ENCODE measurements at places on chromosomes 12 and 14. TPM values are rescaled to one million over a fixed set of nuclear protein-coding genes. Genes with fewer than 3 reads are reported as not detected.

Gene GOLGA5
- polyA plus RNA-seq: 16.3 TPM

Gene SIX4
- polyA plus RNA-seq: 1.8 TPM

Gene ABHD12B
- polyA plus RNA-seq: not detected

GRCh38 chr14:31243860-31244259 lies 36.3 kb upstream of the HECTD1 start:
- no peak for DNase-seq

GRCh38 chr12:74906224-74906623 lies 303.4 kb downstream of the KCNC2 start:
- DNase-seq: no peak

- DNase-seq: no peak
Observed at GRCh38 chr12:8064131-8064530, 2.0 kb downstream of the C3AR1 start.

- no peak for DNase-seq
Observed at GRCh38 chr12:96343347-96343954, 56.8 kb downstream of the CDK17 start.

- DNase-seq: no peak
Observed at GRCh38 chr12:94938583-94938982, 64.9 kb downstream of the NDUFA12 start.

DNA sequence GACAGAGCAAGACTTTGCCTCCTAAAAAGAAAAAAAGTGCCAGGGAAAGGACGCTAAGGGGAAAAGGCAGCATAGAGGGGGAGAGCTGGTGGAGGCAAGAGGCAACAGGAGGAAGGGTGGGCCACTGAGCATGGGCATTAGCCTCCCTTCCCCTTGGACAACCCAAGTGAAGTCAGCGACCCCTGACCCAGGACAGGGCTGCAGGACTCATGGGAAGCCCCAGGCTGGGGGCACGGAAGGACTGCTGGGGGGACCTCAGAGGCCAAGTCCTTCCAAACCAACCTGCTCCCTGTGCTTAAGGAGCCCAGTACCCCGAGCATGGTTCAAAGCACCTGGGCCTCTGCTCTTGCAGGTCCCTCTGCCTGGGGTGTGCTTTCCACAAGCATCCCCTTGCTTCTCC lies 27.5 kb downstream of the CMKLR1 start:
- DNase-seq: no peak

GRCh38 chr12:127729381-127729780 lies 537.6 kb upstream of the TMEM132C start:
- DNase-seq: no peak

GRCh38 chr14:23436327-23437132 lies 1.1 kb upstream of the MYH7 start:
- no peak for DNase-seq

DNA sequence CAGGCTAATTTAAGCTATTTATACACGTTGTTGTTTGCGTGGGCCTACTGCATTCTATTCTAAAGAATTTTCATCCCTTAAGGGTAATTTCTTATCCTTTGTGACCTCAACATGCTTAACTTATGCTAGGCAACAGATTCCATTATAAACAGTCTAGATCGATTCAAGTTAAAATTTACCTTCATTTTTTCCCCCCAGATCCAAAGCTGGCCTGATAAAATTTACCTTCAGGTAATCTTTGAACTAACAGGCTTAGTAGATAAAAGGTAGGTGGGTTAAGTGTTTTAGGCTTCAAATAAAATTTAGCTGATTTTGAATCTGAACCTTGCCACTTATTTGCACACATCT lies 389 bp upstream of the CCNB1IP1 start:
- DNase-seq: no peak

DNA sequence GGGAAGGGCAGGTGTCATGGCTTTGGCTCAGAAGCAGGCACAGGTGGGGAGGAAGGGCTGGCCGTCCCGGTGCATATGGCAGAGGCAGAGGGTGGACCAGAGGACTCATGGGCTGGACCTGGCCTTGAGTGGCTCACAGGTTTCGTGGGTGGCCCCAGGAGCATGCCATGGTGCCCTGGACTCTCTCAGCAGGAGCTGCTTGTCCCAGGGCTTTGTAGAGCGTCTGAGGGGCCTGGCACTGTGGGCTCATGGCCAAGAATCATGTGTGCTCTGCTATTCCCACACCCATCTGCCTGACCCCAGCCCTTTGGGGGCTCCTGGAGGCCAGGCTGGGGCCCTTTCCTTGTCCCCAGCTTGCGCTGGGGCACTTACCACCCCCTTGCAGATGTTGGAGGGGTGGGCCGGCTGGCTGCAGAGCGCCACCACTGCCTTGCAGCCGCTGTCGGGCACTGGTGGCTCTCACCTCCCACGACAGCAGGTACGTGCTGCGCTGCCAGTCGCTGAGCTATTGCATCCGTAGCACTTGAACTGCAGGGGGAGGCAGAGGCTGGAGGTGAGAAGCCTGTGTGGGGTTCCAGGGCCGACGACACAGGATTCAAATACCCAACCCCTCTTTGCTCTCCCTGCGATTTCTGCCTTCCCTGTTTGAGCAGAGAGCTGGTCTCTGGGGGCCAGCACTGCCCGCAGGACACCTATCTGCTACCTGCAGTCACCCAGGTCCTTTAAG lies 187.4 kb upstream of the PRMT8 start:
- no peak for DNase-seq

DNA sequence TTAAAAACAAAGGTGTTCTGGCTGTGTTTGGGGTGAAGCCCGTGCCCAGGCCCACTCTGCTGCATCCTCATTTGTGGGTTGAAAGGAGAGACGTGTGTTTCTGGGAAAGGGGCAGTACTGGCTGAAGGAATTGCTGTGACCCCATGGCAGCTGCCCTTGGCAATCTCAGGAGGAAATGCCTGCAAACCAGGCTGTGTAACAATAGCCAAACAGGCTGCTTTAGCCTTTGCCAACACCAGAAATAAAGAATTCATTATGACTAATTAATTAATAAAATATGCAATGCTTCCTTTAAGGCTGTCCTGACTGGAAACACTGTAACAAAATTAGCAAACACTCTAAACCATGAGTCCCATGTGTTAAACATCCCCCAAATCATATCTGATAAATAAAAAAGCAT lies 53.0 kb upstream of the KRR1 start:
- peak; percentile 82 for DNase-seq

- DNase-seq: peak; percentile 60
Observed at GRCh38 chr12:106919910-106920544, 35.7 kb upstream of the TMEM263 start.

GRCh38 chr14:54253195-54253947 lies 143.4 kb upstream of the CDKN3 start:
- DNase-seq: peak; percentile 61

DNA sequence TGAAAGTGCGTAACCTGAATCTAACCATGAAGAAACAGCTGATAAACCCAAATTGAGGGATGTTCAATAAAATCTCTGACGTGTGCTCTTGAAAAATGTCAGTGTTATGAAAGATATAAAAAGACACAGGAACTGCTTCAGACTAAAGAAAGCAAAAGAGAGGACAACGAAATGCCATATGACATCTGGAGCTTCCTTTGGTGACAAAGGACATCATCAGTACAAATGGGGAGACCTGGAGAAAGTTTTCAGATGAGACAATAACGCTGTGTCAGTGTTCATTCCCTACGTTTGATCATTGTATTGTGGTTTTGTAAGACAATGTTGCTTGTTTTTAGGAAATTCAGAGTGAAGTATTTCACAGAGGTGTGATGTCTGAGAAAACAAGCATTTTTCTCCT lies 125.9 kb upstream of the MAP1LC3B2 start:
- no peak for DNase-seq

Data from endothelial cell of umbilical vein (primary cell).